ENCODE measurements at places on chromosomes 11 and 22. TPM values are rescaled to one million over a fixed set of nuclear protein-coding genes. Genes with fewer than 3 reads are reported as not detected.

GRCh38 chr11:115344846-115345245, 159.4 kb downstream of the CADM1 start:
- H3K27ac ChIP-seq = no peak overlapping the region
- H3K36me3 ChIP-seq = no peaks in the 10 kb centered on the region
- no peak overlapping the region for H3K4me3 ChIP-seq
- no peak for DNase-seq

DNA sequence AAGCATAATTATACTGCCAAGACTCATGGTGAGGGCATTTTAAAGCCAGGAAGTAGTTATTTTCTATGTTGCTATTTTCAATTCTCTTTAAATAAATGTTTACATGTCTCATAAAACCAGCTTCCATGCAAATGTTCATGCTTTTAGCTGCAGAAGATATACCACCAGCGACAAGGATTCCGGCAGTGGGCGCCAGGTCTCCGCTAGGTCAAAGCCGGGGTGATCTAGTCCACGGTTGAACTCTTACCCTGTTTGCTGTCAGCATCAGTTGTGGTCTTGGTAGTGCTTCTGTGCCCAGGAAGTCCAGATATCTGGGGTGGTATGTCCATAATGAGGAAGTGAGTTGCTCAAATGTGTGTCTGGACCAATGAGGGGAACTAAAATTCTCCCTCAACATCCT, 265.7 kb downstream of the BRD1 start:
- no peak overlapping the region for H3K27ac ChIP-seq
- no peaks in the 10 kb centered on the region for H3K27me3 ChIP-seq
- H3K4me3 ChIP-seq = no peak overlapping the region
- no peak for DNase-seq

Gene FAM180B
- total RNA-seq = not detected

Gene CRKL
- 44.1 TPM for total RNA-seq
